Thoracic aorta (tissue), 2 donors: ENCODE measurements at places on chromosomes 3 and 15. TPM values are rescaled to one million over a fixed set of nuclear protein-coding genes. Genes with fewer than 3 reads are reported as not detected.

DNA sequence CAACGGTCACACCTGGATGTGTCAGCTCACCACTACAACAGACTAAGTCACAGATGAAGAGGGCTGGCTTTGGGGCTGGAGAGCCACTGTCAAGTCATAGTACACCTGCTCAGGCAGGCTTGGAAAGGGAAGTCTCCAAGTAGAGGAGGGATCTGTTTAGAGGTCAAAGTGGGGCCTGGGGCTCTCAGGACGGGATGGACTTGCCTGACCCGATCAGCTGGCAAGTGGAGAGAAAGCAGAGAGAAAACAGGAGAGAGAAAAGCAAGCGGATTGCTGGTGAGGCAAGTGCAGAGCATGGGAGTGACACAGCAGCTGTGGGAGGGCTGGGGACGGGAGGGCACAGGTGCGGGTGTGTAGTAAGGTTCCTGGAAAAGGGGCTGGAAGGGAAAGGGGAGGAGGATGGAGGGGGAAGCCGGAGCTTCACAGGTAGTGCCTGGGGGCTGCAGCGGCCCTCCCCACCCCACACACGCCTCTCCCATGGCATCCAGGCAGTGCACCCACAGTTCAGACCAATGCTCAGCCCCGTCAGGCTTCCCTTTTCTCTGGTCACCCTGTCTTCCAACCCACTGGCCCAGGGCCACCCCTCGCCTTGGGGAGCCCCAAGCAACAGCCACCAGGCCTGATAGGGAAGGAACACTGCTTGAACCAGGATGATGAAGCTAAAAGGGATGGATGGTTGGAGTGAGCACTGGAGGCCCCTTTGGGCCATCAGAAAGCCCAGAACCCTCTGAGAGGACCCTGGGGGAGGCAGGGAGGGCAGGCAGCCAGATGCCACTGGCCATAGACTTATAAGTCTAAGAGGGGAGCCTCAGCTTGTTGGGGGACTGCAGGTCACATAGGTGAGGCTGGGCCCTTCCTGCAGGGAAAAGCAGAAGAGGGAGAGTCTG is 8.5 kb downstream of the RPS17 start:
- DNase-seq: no peak

GRCh38 chr3:29601861-29602585 is 321.2 kb downstream of the RBMS3 start:
- DNase-seq: no peak

DNA sequence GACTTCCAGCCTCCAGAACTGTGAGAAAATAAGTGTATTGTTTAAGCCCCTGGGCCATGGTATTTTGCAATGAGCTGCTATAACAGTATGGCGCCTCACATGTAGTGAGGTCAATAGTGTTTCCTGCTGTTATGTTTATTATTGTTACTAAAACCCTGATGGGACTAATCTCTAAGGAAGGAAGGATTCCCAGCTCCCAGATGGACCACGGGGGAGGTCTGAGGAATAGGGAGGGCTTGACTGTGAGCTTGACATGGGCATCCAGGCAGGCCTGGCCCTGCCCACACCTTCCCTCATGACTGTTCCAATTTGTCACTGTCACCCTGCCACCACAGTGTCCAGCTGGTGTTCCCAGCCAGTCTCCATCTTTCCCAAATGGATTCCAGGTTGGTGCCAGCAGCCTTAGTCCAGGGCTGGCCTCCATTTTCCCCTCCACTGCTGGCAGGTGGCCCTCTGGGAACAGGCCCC is 14.5 kb upstream of the SLC41A3 start:
- DNase-seq: no peak

GRCh38 chr3:135383301-135383700 is 582.2 kb upstream of the PPP2R3A start:
- no peak for DNase-seq

REC114 gene
- total RNA-seq: not detected
